ENCODE measurements at places on chromosomes 1 and 21.

GRCh38 chr1:43912607-43913006, 21.0 kb upstream of the ARTN start:
- no peak for DNase-seq

DNA sequence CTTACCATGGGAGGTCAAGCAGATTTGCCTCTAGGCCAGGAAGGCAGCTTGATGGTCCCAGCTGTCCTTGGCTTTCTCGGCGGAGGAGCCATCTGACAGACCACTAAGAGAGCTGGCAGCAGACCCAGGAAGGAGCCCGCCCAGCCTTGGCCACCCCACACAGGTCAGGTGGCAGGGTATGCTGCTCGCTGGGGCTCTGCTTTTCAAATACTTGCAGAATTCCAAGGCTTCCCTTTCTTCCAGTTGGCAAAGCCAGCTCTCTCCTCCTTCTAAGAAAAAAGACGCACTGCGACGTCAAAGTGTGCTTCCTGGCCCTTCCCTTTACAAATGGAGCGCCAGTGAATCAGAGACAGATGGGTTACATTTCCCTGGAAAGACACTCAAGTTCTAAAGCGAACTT, 229.4 kb downstream of the CACNA1E start:
- no peak for DNase-seq

GRCh38 chr1:107877092-107877491, 87.9 kb downstream of the VAV3 start:
- no peak for DNase-seq

- DNase-seq: no peak
Observed at GRCh38 chr21:34930971-34931370, 118.1 kb downstream of the RUNX1 start.

DNA sequence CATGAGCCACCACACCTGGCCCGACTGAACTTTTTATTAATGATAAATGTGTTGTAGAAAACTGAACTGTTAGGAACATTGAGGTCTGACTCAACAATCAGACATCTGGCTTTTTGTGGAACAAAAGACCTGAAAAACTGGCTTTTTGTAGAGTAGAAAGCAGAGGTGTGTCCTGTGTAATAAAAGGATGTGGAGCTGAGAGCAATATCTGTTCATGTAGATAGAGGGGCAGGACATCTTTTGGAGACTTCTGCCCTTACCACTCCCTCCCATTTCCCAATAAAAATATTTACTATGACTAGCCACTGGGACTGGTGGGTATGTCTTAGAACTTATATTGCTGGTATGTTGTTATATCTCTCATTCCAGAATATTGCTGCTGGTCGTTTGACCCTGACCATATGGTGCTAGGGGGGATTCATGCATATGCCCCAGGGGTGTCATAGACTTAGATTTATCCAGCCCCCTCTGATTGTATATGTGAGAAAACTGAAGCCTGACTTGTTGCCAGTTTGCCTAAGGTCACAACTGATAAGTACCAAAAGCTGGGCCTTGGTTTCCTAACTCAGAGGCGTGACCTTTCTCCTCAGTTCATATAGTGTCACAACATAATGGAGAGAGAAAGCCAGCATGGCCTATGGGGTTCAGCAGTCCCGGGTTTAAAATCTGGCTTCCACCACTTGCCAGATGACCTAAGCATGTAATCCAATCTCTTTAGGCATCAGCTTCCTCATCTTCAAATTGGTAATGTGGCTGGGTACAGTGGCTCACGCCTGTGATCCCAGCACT, 33.5 kb upstream of the PIGV start:
- no peak for DNase-seq

- DNase-seq: no peak
Observed at GRCh38 chr1:228795596-228795995, 60.3 kb downstream of the RHOU start.

- no peak for DNase-seq
Observed at GRCh38 chr21:33751120-33751519, 108.8 kb downstream of the ITSN1 start.

DNA sequence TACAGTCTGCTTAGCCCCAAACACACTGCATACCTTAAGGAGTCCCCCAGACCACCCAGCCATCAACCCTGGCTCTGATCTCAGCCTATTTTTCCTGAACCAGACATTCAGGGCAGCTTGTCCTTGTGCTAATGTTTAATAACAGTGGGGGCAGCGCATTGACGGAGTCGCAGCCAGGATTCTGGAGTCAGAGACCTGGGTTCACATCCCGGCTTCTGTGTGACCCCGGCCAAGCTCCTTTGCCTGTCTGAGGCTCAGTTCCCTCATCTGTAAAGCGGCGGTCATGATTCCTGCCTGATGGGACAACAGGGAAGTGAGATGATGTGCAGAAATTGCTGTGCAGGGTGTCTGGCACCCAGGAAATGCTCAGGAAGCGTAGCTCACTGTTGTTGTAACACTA, 63.1 kb downstream of the MATN1 start:
- DNase-seq: no peak

GRCh38 chr1:111476761-111477309, 3.1 kb downstream of the C1orf162 start:
- DNase-seq: peak; percentile 17

- DNase-seq: no peak
Observed at GRCh38 chr1:1609822-1610485, 5.3 kb upstream of the MIB2 start.

DNA sequence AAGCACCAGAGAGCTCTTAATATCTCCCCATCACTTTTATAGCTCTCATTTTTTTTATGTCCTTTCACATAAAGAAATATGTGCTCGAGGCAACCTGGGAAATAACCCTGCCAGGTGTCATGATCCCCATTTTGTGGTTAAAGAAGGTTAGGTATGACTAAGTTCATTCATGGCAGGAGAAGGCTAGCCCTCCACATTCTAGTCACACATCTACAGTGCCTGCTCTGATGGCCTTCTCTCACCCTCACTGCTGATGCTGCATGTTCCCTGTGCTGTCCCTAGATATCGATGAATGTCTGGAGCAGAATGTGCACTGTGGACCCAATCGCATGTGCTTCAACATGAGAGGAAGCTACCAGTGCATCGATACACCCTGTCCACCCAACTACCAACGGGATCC, 187.5 kb downstream of the TPR start:
- DNase-seq: no peak

GRCh38 chr1:237035759-237036158, 6.2 kb upstream of the RYR2 start:
- DNase-seq: no peak

DNA sequence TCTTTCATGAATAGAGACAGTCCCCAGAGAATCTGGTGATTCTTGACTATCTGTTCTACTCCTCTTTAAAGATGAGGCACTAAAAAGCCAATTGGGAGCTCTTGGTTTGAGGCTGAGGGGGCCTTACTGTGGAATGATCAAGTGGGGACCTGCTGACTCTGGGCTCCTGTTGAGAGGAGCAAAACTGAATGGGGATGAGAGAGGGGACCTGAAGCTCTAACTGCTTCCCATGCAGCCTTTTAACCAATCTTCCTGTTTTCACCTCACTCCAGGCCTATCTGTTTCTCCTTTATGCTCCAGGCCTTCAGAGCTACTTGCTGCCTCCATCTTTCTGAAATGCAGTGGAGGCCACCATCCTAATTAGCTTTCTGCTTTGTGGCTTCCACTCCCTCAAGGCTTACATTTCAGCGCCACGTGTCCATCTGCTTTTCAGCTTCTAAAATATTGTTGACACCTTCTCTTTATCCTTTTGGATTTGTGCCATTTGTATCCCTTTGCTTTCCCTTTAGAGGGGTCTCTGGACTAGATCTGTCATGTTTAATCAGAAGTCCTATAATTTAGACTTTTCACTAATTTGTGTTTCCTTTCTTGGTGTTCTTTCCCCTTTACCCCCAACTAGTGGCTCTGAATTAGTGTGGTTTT, 145.7 kb downstream of the DHRS3 start:
- DNase-seq: no peak

DNA sequence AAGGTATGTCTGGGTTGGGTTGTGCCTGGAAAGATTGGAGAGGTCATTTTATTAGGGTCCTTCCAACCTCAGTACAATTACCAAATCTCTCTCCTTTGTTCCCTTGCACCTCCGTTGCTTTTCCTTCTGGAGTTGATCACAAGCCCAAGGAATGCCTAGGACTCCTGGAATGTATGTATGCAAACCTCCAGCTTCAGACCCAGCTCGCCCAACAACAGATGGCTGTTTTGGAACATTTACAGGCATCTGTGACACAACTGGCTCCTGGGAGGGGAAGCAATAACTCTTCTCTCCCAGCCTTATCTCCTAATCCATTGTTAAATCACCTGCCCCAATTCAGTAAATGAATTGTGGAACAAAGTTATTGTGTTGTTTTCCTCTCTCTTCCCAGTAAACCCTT, 8.3 kb downstream of the TSACC start:
- no peak for DNase-seq

DNA sequence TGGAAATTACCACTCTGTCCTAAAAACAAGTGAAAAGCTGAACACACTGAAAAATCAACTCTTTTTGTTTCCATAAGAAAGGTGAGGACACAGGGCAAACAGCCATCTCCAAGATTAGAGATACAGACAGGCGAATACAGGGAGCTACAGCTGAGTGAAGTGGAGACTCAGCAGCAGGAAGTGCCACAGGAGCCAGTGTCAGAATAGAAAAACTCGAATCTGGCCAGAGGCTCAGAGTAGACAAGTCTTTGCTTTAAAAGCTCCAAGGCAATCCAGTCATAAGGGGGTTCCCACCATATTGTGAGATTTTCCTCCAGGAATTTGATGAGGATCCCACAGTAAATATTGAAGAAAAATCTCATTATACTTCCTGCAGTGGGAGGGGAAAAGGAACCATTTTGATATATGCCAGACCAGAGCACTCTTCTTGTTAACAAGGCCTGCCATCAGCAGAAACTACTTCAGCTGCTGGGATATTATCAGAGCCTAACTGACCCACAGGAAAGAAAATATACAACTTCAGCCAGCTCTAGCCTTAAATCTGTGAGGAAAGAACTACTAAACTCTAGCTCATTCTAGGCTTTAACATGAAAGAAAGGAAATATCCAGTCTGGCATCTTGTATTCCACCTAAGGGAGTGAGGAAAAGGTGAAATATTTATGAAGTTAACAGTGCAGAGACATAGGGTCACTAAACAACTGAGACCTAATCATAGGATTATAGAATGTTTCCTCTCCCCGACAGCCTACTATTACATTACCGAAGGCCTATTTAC, 256.2 kb upstream of the OLFM3 start:
- no peak for DNase-seq

GRCh38 chr1:41359211-41360073, 1.8 kb upstream of the FOXO6 start:
- DNase-seq: no peak

GRCh38 chr1:21773585-21773984, 9.4 kb downstream of the USP48 start:
- no peak for DNase-seq

GRCh38 chr1:27026621-27027574, 14.2 kb upstream of the TENT5B start:
- DNase-seq: no peak

DNA sequence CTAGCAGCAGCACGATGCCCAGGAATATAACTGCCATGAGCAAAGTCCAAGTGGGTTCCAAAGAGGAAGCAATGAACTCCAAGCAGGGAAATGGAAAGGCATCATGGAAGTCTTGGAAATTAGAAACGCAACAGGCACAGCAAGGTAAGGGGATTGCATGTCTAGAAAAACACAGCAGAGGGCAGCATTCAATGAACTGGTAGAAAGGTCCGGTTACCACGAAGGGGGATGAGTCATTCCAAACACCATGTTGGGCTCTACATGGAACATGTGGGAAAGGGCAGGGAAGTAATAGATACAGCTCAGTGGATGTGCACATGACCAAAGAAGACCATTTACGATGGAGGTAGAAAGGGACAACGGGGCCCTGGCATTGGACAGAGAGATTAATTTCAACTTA, 36.4 kb downstream of the RXRG start:
- DNase-seq: no peak

GRCh38 chr1:229114850-229115365, 156.0 kb upstream of the RAB4A start:
- no peak for DNase-seq

- DNase-seq: no peak
Observed at GRCh38 chr1:32485554-32486255, 20.8 kb downstream of the ZBTB8B start.

DNA sequence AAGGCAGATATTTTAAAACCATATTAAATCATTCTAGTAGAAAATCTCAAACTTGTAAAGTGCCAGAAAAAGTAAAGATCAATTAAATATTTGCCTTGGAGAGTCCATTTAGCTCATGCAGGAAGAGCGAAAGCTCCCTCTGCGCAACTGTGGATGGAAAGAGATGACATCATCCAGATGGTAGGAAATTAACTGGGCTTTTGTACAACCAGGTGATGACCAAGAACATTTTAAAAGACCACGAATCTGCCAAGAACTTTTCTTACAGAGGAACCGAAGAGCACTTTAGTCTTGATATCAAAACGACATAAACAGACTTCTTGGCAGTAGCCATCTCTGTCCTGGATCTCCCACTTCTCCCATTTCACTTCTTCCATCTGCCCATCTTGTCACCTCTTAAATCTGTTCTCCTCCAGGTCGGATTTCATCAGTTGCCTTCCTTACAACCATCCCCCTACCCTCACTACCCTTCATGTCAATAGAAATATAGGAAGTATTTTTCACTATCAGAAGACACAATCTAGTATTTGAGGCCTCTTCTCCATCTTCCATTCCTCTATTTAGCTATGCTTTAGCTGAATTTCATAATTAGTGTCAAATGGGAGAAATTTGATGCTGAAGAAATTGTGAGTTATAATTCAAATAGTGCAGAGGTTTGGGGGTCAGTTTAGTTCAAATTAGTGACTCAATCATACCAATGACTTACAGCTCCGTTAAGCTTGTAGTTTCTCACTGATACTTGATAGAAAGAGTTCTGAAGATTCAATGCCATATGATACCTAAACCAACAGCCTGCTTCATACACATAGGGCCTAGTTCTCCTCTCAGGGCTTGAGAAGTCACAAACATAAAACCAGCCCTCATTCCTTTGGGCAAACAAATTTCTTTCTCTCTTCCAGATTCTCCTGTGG, 22.0 kb upstream of the DNASE2B start:
- DNase-seq: no peak

DNA sequence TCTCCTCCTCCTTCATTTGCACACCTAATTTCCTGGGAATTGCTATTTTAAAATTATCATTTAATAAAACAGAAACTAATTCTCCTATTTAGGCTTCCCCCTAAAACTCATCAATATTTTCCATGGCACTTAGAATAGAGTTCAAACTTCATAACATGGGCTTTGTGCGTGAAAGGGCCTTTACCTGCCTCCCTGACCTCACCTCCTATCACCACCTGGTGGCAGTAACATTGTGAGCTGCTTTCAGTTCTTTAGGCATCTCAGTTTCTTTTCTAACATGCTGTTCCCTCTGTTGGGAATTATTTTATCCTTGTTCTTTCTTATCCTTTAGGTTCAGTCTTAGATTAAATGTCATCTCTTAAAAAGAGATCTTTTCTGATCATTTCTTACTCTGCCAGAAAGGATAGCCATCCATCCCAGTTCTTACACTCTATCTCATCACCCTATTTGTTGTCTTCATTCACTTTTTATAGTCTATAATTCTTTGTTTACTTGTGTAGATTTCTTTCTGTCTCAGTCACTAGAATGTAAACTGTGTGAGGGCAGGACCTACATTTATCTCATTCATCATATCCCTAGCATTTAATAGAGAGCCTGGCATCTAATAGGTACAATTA, 133.8 kb upstream of the KIAA1614 start:
- DNase-seq: no peak

- DNase-seq: no peak
Observed at GRCh38 chr1:171222936-171223335, 25.4 kb upstream of the FMO1 start.

- no peak for DNase-seq
Observed at GRCh38 chr1:206829875-206830274, 35.5 kb upstream of the IL20 start.

GRCh38 chr1:205714190-205714905, 34.0 kb upstream of the SLC45A3 start:
- DNase-seq: no peak

Data from activated naive CD4-positive, alpha-beta T cell treated with anti-CD3 and anti-CD28 coated beads, Interleukin-2, amount 50 U/mL, for 16 hours (primary cell).